ENCODE measurements at places on chromosomes 2 and 18.

- no peak for DNase-seq
These were observed 235.4 kb downstream of the EIPR1 start for GRCh38 chr2:3142210-3142609.

DNA sequence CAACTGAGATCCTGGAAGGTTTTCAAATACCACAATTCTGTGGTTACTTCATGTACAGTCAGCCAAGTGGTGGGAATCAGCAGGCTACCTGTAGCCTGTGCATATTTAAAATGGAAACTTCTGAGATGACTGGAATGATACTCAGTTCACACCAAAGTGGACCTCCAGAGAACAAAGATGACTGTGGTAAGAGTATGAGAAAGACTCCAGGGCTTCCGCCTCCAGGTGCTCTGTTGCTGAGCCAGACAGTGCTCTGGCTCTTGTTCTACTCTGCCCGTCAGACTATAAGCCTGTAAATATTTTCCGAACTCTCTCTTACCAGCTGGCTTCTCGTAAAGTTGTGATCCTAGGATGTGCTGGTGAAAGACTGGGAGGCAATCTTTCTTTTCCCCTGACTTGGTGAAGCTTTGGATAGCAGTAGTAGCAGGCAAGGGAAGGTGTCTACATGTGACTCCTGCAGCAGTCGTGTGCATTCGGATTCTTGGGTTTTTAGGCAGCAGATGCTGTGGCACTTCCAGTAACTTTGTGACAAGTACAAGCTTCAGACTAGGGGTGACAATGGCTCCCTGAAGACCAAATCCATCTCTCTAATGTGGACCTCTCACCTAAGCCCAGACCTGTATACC, 23.1 kb downstream of the ST3GAL5 start:
- no peak for DNase-seq

DNA sequence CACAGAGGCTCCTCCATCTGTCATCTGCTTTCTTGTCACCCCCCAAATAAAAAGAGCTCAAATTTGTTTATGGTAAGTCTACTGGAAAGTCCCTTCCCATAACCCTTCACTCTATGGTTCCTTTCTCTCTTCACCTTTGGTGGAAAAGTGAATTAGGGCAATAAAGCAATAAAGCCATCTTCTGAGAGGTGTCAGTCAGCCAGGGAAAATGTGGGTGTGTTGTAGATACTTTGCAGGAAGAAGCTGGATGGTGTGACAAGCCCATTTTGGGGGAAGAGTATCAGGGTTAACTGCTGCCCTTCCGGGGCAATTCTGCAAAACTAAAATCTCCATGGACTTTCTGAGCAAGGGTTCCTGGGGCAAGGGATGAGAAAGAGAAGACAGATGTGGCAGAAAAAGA, 197.9 kb downstream of the SH3BP4 start:
- no peak for DNase-seq

- DNase-seq, result no peak
These were observed 597.8 kb downstream of the DCC start for GRCh38 chr18:52937840-52938239.

DNA sequence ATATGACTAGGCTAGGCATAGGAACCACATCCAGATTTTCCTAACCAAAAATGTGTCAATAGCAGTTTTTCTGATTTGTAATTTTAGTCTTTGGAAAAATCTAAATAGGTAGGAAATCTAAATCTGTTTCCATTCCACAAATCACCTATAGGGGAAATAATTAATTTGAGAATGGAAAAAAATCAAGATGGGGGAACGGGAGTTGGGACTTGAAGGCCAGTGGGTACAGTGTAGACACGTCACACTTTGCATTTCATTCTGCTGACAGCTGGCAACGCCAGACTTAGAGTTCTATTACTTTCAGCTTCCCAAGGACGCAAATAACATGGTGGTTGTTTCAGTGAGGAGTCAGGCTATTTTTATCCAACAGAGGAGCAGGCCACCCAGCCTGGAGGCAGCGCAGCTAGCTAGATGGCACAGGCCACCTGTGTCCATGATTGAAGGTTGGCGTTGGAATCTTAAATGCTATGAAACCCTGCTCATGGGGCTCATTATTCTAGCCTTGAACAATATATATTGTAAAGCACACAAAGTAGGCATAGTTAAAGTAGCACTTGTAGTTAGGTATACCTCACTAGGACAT, 23.4 kb downstream of the HNRNPA3 start:
- no peak for DNase-seq

DNA sequence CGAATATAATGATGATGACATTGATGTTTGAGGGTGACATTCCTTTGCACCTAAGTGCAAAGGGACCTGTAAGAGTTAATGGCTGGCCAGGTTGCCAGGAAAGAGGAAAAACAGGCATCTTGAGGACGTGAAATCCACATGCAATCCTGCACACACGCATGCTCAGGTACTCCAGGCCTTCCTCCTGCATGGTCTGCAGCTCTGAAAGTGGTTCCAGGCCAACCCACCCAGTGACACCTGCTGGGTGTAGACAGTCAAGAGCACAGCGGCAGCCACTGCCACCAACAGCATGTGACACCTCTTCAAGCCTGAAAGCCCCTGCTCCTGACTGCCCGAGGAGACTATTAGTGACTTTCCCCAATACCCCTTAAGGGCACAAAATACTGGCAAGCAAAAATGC, 101.6 kb downstream of the PIEZO2 start:
- no peak for DNase-seq

All from stomach (tissue), 19 donors.